ENCODE measurements at places on chromosomes 2 and 18. TPM values are rescaled to one million over a fixed set of nuclear protein-coding genes. Genes with fewer than 3 reads are reported as not detected.

SIGLEC15 gene
- total RNA-seq, result not detected

CCDC102B gene
- 1.8 TPM for total RNA-seq

L3MBTL4 gene
- total RNA-seq, result 0.19 TPM

BCS1L gene
- 20.2 TPM for total RNA-seq

MLPH gene
- not detected for total RNA-seq

ALPG gene
- not detected for total RNA-seq

PIEZO2 gene
- not detected for total RNA-seq

AP1S3 gene
- total RNA-seq, result 4.0 TPM

EHD3 gene
- total RNA-seq, result 1.1 TPM

DNA sequence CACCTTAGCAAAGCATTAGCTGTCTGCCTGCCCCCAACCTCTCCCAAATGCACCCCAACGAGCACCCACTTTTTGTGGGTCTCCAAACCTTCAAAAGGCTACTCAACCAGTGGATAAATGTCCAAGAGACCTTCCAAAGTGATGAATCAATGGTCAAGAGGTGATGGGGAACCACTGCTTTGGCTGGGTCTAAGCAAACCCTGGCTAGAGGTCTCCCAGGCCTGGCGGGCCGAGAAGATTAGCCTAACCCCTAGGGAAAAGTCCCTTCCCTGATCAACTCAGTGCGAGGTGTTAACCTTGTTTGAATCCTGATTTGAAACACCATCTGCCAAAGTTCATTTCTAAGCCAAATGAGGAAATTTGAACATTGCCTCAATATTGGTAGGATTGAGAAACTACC lies 144.7 kb upstream of the SIX3 start:
- no peak for ATAC-seq

- peak; percentile 76 for ATAC-seq
Measured at GRCh38 chr2:101253013-101253702, 472 bp downstream of the CNOT11 start.

DNA sequence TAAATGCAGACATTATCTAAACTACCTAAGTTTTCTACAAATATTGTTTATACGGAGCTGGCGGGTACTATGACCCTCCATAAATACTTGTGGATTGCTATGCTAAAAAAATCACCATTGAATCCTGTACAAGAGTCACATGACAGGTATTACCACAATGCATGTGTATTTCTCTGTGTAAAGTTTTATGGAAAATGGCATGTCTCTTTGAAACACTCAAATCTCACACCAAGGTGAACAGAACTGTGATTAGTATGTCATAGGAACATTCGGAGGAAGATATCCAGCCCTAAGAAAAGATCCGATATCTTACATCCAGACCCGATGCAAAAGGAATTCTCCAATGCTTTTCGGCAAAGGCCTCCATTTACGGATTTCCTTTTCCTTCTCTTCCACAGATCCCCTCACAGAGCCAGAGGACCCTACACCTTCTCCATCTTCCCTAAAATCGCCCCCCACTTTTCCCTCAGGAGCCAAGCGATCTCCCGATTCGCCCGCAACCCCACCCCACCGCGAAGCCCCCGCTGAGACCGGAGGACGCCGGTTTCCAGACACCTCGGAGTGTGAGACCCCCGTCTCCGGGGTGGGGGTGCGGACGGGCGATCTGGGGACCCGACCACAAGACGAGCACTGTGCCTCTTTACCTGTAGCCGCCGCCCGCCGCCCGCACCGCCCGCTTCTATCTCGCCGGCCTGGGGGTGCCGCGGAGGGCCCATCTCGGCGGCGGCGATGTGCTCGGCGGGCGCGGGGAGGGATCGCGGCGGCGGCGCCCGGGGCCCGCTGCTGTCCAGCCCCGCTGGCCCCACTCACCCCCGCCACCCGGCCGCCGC lies 1.2 kb downstream of the SAP130 start:
- no peak for ATAC-seq

- peak; percentile 21 for ATAC-seq
Measured at GRCh38 chr2:33395655-33396249, 80.7 kb upstream of the RASGRP3 start.

- no peak for ATAC-seq
Measured at GRCh38 chr18:23588836-23589560, 2.7 kb upstream of the NPC1 start.

- ATAC-seq, result no peak
Measured at GRCh38 chr2:136114382-136114781, 3.6 kb downstream of the CXCR4 start.

DNA sequence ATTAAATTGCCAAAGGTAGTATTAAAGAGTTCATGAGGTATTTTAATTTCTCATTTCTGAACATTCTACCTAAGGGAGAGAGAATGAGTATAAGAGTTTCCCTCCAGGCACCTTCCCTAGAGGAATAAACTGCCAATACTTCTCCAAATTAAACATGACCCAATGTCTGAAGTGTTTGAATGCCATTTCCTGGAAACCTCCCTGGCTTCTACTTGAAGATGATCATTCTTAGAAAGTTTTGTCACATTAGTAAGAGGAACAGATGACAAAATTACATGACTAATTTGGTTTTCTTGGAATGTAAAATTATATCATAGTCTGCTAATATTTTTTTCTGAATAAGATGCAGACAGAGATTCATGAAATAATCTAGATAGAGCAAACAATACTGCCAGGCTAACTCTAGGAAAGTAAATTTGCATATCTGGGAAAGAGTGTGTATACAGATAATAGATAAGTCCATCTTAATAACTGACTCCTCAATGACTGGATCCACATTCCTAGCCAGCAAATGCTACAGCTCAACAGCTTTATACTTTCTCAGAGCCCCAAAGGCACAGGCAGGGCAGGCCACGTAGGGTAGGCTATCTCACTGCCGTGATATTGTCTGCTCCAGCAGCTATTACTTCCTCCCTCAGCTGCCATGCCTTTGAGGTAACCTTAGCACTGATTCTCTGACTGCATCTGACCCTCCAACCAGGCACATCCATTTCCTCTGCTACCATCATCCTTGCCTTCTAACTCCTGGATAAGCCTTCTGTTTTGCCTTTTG lies 630.8 kb upstream of the PIK3C3 start:
- ATAC-seq, result no peak

DNA sequence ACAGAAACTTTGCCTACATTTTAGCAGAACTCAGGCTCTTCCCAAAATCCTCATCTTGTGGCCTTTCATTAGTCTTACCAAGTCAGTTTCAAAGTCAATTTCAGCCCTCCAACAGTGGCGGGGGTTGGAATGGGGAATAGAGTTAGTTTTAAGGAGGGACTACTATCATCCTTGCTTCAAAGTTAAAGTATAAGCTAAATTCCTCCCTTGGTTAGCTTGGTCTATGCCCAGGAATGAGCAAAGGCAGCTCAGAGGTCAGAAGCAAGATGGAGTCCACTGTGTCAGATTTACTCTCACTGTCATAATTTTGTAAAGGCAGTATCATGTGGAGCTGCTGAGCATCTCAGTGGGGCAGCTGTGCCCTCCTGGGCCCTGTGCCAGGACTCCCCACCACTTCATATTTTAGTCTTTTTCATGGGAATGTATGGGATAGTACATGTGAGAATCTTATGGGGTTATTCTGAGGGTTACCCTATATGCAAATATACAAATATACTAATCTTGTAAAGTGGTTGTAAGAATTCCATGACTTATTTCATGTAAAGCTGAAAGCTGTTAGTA lies 145.2 kb upstream of the MMADHC start:
- no peak for ATAC-seq

DNA sequence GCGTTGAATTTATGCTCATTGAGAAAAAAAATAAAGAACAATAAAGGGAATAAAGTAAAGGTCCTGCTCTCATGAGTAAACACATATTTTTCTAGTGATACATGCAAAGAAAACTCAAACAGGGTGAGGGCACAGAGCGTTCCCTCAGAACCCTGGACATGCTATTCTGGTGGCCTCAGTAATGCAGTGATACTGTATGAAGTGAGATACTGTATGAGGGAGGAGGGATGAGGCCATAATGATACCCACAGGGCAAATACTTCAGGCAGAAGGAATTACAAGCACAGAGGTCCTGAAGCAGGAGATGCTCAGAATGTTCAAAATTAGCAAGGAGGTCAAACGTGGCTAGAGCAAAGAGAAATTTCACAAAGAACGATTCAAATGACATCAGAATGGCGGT lies 28.4 kb upstream of the RNU4ATAC start:
- ATAC-seq, result no peak

DNA sequence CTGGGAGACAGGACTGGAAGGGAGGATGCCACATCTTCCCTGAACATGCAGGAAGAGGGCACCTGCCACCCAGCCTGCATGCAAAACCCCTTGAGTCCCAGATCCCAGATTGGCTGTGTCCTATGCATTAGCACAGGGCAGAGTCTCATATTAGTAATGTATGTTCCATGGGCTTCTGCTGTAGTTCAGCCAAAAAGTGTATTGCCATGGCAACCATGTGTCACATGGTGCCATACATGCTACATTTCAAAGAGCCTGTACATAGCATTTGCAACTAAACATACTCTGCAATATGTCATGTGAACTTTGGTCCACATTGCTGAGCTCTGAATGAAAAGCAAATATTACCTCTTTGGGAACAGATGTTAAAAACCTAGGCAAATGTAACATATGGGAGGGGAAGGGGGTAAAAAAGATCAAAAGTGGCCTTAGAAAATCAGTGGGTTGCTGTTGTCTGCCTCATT lies 78.4 kb downstream of the DPP4 start:
- peak; percentile 53 for ATAC-seq

DNA sequence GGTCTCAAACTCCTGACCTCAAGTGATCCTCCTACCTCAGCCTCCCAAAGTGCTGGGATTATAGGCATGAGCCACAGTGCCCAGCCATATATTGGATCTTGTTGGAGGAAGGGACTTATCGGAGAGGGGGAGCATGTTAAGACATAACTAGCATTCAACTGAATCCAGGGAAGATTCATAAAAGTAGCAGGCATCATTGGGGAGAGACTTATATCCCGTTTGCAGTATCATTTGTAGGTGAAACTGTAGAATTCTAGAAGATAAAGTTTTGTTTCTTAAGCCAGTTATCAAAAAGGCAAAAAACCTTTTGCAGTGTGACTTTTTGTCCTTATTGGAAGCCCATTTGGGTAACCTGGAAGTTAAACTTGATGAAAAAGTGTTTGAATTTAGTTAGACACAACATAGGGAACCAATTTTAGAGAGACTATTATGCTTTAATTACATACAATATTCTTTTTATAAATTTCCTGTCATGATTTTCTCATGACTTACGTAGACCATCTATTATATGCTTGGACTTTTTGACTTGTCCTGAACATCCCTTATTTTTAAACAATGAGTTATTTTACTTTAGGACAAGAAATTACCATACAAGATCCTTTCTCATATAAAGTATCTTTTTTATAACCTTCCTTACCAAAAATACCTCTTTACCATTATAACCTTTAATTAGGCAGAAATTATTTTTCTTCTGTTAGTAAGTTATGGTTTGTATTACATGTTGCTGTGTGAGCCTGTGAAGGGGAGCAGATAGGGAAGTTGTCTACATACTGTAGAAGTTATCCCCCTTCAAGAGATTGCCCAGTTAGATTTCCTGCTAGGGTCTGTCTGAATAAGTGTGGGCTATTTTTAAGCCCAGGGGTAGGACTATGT lies 20.3 kb downstream of the RAB3GAP1 start:
- ATAC-seq, result no peak

GRCh38 chr18:6650127-6650507 lies 79.4 kb upstream of the ARHGAP28 start:
- ATAC-seq, result no peak

DNA sequence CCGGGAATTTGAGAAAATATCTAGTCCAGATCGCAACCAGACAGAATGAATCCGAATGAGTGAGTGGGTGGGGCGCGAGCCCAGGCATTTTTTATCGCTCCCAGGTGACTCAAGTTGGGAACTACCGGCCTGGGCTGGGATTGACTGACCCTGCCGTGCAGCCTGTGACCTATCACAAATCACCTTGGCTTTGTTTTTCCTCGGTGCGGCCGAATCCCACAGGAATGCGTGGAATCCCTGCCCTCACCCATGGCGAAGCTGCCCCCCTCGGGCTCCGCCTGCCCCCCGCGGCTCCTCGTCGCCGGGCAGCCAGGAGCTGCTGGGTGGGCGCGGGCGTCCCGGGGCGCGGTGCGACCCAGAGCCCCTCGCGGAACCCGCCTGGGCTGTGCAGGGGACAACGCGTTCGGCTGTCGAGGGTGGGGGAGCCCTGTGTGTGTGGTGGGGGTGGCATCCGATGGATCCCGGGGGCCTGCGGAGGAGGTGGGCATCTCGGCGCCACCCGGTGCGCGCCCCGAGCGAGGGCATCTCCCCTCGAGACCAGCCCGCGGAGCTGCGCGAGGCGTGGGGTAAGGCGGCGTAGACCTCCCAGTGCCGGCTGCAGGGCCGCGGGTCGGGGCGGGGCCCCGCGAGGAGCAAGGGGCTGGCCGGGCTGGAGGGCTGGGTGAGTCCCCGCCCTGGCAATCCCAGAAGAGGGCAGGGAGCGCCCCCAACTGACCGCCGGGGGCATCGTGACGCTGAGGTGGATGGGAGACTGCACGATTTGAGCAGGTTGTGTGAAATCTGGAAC lies 16.5 kb downstream of the B3GNT7 start:
- ATAC-seq, result peak; percentile 84

DNA sequence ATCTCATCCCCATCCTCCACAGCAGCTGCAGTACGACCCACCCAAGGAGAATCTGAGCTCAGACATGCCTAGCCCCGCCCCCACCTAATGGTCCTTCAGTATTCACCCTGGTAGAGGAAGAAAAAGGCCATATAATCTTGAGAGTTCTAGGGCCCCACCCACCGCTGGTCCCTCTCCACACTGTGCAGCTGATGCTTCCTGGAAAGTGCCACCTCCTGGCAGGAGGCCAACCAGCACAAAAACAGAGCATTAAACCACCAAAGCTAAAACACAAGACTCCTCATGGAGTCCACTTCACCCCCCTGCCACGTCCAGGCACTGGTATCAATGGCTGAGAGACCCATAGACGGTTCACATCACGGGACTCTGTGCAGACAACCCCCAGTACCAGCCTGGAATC lies 40.7 kb downstream of the MC4R start:
- ATAC-seq, result no peak

GRCh38 chr2:239973386-239973785 lies 51.8 kb downstream of the NDUFA10 start:
- no peak for ATAC-seq

- no peak for ATAC-seq
Measured at GRCh38 chr2:165434865-165435496, 34.5 kb upstream of the CSRNP3 start.
